ENCODE measurements at places on chromosomes 5 and 9.

DNA sequence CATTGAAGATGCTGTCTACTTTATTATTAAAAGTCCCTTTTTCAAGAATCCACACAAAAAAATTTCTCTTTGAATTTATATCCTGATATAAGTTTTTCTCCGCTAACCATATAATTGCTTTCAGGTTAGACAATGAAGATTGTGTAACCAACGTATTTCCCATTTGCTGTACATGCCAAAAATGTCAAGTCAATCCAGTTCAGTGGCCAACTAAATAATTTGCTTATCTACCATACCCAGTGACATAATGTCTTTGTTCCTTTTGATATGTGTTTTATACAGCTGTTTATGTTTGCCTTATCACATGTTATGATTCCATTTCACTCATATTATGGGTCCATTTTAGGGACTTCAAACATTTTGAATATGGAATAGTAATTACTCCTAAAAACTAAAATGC lies 349.9 kb downstream of the EFNA5 start:
- DNase-seq, result no peak

DNA sequence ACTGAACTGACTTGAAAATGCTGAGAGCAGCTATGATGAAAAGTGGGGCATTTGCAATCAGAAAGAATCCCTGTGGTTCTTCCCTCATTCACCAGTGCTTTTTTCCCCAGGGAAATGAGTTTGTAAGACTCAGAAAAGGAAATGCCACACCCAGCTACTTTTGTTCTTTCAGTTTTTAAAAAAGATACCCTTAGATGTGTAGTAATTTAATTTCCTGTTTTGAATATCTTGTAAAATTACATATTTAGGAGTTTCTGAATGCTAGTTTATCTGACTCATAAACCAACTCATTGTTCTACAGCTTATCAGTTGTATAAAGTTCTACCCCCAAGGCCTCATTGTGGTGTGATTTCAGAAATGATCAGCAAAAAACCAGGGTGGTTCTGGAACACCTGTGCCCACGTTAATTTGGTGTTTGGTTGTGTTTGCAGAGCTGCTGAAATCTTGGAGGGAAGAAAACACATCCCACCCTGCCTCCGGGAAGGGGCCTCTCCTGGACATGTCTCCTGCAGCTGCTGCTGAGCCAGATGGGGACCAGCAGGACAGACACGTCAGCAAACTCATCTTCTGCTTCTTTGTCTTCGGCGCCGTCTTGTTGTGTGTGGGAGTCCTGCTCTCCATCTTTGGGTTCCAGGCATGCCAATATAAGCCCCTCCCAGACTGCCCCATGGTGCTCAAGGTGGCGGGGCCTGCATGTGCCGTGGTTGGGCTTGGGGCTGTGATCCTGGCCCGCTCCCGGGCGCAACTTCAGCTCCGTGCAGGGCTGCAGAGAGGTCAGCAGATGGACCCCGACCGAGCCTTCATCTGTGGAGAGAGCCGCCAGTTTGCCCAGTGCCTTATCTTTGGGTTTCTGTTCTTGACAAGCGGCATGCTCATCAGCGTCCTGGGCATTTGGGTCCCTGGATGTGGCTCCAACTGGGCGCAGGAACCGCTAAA lies 2.8 kb downstream of the TMEM171 start:
- DNase-seq, result no peak

DNA sequence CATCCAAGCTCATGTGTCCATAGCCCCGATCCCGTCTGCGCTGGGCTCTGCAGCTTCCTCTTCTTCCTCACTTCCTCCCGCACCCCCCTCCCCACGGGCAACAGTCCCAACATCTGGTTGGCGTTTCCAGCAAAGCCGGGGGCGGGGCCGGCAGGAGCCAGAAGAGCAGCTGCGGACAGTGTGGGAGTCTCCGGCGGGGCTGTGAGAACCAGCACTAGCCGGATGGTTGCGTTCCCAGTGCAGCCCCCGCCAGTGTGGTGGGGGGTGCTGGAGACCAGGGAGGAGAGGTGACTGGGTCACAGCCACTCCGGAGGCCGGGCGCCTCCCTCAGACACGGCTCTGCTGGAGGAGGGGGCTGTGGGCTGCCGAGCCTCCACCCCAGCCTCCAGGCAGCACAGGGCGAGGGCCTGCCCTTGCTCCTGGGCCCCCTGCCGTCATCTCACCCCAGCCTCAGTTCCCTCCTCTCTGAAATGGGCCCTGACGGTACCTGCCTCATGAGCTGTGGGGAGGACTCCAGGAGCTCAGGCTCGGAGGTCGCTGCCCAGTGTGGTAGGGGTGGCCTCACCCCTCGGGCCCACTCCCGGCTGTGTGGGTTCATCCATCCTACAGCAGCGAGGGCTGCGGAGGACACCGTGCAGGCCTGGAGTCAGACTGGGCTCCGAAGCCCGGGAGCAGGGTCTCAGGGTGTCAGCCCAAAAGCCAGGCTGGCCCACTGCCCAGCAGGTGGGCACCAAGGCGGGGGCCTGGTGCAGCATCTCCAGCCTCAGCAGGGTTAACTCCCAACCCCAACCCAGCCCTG lies 41.5 kb upstream of the NOTCH1 start:
- DNase-seq, result no peak

DNA sequence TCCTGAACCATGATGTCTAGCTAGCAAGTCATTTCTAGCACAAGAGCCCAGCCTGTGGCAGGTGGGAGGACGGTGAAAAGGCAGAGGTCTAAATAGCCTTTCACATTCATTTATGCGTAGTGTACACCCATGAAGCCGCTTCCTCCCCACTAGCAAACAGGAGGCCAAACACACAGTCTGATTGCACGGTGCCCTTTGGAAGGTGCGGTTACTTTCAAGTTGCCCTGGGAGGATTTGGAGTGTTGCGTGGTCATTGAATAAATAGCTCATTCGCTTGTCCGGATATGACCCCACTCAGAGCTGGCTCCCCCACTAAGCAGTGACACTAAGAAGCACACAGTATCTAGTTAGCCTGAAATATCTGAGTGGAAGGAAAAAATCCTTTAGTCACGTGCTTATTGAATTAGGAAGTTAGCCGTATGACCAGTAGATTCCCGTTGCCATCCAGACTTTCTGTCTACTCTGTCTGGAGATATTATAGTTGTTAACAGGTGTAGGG lies 664 bp upstream of the ARSB start:
- no peak for DNase-seq

- no peak for DNase-seq
Observed at GRCh38 chr9:136806067-136806466, 1.7 kb upstream of the RABL6 start.

DNA sequence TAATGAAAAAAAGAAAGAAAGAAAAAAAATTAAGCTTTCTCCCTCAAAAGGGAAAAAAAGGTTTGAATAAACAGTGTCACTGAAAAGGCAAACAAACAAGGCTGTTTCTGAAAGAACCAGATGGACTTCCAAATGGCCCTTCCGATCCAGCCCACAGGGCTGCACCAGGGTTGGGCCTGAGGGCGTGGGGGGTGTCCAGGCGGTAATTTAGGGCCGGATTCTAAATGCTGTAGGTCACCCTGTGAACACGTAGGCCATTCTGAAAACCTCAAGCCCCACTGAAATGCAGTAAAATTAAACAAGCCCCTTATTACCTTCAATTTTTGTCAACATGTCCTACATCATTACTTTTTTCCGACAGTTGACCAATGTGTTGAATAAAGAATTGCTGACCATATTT lies 132.1 kb downstream of the HSD17B3 start:
- no peak for DNase-seq

- DNase-seq, result no peak
Observed at GRCh38 chr9:134554373-134555093, 87.1 kb upstream of the COL5A1 start.

GRCh38 chr5:127176769-127177168 lies 103.5 kb upstream of the C5orf63 start:
- no peak for DNase-seq

- DNase-seq, result no peak
Observed at GRCh38 chr9:113523421-113524141, 60.1 kb downstream of the RGS3 start.

- no peak for DNase-seq
Observed at GRCh38 chr5:107285772-107286171, 385.0 kb downstream of the EFNA5 start.

GRCh38 chr9:88927510-88927909 lies 63.8 kb upstream of the S1PR3 start:
- DNase-seq, result no peak

DNA sequence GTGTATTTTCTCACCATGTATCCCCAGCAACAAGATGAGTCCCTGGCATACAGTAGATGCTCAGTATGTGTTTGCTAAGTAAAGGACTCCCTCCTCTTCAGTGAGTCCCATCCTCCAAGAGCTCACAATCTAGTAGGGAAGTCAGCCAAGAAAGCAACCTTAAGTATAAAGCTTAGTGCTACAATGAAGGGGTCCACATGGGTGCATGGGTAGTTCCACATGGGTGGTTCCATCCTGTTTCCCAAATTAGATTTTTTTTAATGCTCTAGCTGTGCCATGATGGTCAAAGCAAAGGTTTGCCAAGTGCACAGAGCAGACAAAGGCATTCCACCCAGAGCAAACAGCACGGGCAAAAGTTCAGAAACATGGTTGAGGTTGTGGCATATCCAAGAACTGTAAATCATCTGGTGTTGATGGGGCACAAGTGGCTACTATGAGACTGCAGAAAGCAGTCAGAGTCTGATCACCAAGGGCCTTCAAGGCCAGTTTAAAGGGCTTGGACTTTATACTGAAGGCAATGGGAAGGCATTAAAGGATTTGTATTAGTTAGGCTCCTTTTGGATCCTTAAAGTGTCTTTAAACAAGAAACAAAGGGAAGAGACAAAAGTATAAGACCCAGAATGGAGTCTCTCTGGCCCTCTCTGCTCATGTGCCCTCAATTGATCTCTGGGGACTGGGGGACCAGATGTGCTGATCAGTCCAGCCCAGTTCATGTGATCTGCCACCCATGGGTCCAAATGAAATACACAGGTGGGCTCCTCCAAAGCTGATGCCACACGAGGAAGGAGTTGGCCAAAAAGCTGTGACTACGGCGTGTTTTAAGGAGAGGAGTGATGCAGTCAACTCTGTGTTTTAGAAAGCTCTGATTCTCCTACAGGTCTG lies 9.0 kb upstream of the CPLX2 start:
- no peak for DNase-seq

DNA sequence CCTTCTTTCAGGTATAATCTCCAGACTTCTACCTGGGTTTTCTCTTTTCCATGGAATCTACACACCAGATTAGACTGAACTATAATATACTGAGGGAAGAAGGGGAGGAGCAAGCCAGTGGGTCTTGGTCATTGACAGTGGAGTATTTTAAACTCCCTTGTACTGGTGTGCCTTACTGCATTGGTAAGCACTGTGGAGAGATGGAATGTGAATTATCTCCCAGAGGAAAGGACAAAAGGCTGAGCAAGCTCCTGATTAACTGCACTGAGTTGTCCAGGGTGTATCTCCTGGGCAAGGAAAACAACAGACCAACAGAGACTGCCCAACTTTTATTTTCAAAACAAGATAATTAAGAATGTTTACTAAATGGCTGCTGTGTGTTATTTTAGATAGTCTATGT lies 29.8 kb upstream of the SLCO6A1 start:
- no peak for DNase-seq

- DNase-seq, result no peak
Observed at GRCh38 chr9:133378408-133378962, 2.3 kb downstream of the STKLD1 start.

GRCh38 chr5:156423597-156423996 lies 96.6 kb downstream of the SGCD start:
- DNase-seq, result no peak

- DNase-seq, result no peak
Observed at GRCh38 chr5:177378884-177379883, 5.0 kb upstream of the SLC34A1 start.

DNA sequence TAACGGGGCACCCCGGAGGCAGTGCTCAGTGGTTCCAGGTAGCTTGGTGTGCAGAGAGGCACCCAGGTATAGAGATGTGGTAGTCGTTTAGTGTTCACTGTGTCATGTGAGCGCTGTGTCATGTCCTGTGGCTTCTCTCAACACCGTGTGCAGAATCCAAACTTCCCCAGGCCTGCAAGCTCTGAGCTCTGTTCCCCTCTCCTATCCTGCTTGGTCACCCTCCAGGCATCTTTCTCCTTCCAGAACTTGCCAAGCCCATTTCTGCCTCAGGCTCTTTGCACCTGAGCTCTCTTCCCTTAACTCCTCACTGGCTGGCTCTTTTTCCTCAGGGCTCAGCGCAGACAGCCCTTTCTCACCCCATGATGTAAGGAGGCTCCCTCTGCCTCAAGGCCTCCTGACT lies 64.8 kb downstream of the CARTPT start:
- no peak for DNase-seq

DNA sequence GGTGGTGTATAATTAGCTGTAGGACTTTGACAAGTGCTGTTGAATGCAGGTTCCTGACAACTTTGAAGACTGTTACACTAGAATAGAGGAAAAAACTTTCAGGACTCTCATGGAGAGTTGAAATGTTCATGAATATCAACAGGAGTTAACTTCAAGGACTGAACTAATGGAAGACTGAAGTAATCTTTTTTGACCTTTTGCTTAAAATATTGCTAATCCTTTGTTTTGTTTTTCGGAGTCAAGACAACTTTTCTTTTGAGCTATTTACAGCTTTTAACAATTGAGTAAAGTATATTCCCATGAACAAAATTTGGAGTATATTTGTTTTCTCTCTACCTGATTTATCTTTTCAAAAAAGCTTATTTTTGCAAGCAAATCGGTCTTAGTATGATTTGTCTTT lies 34.1 kb upstream of the MTMR12 start:
- DNase-seq, result no peak

GRCh38 chr5:105259581-105260217 lies 1697.1 kb upstream of the NUDT12 start:
- DNase-seq, result no peak

GRCh38 chr9:2502210-2502609 lies 119.4 kb upstream of the VLDLR start:
- no peak for DNase-seq

Data from cortex of kidney (tissue), 1 donor.